Suprapubic skin (tissue), 4 donors: ENCODE measurements at places on chromosomes 4 and X.

DNA sequence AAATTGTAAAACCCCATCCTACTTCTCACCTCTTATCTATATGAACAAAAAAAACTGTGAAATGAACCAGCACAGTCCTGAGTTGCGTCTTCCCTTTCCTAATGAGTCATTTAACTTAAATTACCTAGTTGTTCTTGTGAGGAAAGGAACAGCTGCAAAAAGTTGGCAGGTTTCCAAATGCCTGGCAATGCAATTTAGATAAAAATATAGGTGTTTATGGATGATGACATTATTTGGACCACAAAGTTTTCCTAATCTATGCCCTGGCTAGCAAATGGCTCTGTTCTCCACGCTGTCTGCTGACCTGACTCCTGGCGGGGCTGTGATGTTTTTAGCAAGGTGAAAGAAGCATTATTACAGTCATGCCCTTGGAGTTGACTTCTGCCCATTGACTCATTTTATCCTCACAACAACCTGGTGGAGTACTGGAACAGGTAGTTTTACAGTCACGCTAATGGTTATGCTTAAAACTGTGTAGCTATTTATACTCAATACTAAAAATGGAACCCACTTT lies 29.8 kb upstream of the RELL1 start:
- no peak for DNase-seq

- DNase-seq, result no peak
These were observed 55.8 kb downstream of the POLR2B start for GRCh38 chr4:57034520-57034919.

GRCh38 chr4:74317616-74318246 lies 9.5 kb downstream of the EPGN start:
- no peak for DNase-seq

- no peak for DNase-seq
These were observed 76.5 kb upstream of the HPGD start for GRCh38 chr4:174598800-174599199.

DNA sequence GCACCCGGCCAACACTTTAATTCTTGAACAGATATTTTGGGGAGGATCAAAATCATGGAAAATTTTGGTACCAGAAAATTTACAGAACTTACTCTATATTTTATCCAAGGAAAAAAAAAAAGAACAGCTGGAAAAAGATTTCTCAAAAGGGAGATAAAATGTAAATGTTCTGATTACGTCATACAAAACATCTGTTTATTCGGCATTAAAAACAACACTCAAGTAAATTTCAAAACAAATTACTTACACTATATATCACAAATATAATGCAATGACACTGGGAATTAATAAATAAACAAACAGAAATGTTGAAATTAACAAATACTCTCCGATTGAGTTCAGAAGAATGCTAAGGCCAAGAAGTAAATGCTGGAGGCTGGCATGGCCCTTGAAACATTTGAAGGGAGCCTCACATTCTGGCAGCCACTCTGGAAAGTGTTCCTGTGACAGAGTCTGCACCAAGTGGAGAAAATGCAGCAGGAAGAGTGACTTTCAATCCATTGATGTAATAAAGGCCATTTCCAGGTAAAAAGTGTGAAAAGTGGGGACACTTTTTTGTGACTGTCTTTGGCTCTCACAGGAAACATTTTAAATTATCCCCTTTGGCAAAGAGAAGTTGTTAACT lies 486.0 kb upstream of the CTSO start:
- no peak for DNase-seq

GRCh38 chr4:130110189-130110588 lies 1014.2 kb downstream of the C4orf33 start:
- DNase-seq, result no peak

GRCh38 chr4:20359692-20360091 lies 108.0 kb downstream of the SLIT2 start:
- no peak for DNase-seq
